Renal cortex interstitium (tissue), 15 donors: ENCODE measurements at places on chromosomes 5 and 9. TPM values are rescaled to one million over a fixed set of nuclear protein-coding genes. Genes with fewer than 3 reads are reported as not detected.

GRCh38 chr5:103793595-103794182 is 231.1 kb upstream of the NUDT12 start:
- DNase-seq = no peak

- no peak for DNase-seq
Measured at GRCh38 chr9:34496149-34496712, 26.6 kb downstream of the ENHO start.

DNA sequence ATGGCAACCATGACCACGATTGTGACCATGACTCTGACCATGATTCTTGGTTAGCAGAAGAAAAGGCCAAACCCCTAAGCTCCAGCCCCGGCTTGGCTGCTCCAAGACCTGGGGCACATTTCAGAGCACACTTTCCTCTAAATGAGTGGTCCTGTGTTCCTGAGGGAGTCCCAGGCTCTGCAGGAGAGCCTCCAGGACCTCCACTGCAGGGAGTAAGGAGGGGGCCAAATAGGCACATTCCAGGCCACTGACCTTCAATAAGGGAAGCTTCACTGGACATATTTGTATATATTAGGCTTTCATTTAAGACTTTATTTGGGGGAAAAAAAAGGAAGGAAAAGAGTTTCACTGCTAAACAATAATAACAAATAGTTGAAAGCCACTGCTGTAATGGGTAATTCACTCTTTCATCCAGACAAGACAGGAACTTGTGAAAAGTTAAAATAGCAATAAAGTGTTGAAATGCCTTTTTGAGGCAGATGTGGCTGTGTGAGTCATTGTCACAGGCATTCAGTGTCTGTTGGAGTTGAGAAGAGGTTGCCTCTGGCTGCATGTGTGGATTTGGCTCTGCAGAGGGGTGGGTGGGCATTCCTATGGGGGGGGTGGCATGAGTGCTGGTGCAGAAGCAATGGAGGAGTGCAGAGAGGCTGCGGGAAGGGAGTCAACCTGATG is 63.9 kb upstream of the TGFBR1 start:
- no peak for DNase-seq

The SLC6A19 gene
- 56.1 TPM for polyA plus RNA-seq

- DNase-seq = no peak
Measured at GRCh38 chr5:78647351-78647818, 1.2 kb downstream of the LHFPL2 start.
